Stimulated activated CD8-positive, alpha-beta memory T cell treated with anti-CD3 and anti-CD28 coated beads, Interleukin-7, amount 100 ng/mL, for 24 hours (primary cell): ENCODE measurements at places on chromosomes 6 and 20.

- DNase-seq, result no peak
These were observed 142.4 kb downstream of the GMDS start for GRCh38 chr6:2102966-2103365.

DNA sequence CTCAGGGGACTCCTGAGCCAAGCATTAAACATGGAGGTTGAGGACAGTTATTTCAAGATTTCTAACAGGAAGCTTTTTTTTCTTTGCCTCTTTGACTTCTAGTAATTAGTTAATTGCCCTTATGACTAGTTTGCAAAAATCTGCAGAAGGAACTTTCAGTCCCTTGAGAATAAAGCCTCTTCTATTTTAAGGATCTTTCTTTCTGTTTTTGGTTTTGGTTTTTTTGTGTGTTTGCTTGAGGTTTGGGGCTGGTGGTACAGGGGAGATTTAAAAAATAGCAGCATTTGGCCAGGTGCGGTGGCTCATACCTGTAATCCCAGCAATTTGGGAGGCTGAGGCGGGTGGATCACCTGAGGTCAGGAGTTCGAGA is 259.3 kb downstream of the BMP7 start:
- DNase-seq, result no peak

DNA sequence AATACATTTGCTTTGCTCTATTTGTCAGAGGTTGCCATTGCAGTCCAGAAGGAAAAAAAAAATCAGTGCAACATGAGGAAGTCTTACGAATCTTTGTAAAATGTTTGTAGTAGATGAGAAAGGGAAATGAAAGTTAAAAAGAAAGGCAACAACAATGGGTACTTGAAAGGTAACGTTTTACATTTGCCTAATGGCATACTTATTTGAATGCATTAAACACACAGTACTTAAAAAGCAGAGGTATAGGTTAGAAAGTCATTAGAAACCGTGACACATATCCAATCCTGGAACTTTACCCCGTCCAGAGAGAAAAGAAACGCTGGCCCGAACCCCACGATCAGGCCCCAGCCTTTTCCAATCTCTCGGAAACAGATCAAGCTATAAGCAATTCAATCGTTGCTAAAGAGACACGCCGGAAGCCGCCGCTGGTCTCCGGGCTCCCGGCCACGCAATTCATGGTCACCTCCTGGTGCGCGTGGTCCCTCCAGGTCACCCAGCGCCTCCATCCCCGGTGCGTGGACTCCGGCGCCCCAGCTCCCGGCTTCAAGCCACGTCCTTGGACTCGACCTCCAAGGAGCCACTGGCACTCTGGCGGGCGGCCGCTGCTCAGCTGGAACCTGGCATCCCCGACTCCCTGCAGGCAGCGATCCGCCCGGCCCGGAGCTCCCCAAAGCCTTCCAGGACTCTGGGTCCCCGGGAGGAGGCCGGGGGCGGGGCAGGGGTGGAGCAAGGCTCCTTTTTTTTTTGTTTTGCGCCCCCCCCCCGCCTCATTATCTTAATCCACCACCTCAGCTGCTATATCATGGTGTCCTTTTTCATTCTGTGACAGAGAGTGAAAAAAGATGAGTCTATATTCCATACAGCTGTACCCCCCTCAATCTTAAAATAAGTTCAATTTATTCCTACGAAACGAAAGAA is at the start of gene SLC18B1:
Gene SLC18B1 (minus strand): TSS at position 687 of the 918 bp plus-strand sequence. CDS start 181 bp downstream, at position 506.
- DNase-seq, result no peak

GRCh38 chr6:140175486-140175885 is 801.0 kb upstream of the CITED2 start:
- DNase-seq, result no peak

- no peak for DNase-seq
These were observed 65.1 kb downstream of the REV3L start for GRCh38 chr6:111417946-111418345.

- no peak for DNase-seq
These were observed 113.9 kb downstream of the PRDM1 start for GRCh38 chr6:106199998-106200397.
